Mucosa of gallbladder (tissue), 1 donor: ENCODE measurements at places on chromosomes 13 and 19. TPM values are rescaled to one million over a fixed set of nuclear protein-coding genes. Genes with fewer than 3 reads are reported as not detected.

DNA sequence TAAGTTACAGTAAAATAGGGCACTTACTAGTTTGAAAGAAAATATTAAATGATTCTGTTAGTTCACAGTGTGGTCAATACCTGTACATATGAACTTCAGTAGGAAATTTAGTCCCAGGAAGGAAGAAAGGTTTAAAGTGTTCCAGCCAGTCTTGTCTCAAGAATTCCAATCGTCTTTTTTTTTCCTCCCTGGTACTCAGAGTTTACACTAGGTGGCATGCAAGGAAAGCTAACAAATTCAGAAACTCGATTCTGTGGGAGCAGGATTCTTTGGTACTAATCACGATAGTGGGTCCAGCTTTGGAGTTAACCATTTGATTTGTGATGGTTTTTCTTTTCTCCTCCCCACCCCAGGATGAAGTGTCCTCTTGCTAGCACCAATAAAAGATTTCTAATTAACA, 43.6 kb downstream of the POLR1D start:
- DNase-seq: no peak

DNA sequence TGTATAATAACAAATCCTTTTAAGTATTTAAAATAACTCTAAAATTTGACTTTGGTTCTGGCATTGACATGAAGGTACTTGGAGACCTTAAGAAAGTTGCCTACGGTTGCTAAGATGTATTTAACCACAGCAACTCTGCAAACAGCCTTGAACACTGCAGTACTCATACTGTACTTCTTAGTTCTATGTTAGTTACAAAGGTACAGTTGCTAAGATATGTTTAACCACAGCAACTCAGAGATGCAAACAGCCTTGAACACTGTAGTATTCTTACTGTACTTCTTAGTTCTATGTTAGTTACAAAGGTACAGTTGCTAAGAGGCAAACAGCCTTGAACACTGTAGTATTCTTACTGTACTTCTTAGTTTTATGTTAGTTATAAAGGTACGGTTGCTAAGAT, 268.3 kb upstream of the MIR17HG start:
- no peak for DNase-seq

DNA sequence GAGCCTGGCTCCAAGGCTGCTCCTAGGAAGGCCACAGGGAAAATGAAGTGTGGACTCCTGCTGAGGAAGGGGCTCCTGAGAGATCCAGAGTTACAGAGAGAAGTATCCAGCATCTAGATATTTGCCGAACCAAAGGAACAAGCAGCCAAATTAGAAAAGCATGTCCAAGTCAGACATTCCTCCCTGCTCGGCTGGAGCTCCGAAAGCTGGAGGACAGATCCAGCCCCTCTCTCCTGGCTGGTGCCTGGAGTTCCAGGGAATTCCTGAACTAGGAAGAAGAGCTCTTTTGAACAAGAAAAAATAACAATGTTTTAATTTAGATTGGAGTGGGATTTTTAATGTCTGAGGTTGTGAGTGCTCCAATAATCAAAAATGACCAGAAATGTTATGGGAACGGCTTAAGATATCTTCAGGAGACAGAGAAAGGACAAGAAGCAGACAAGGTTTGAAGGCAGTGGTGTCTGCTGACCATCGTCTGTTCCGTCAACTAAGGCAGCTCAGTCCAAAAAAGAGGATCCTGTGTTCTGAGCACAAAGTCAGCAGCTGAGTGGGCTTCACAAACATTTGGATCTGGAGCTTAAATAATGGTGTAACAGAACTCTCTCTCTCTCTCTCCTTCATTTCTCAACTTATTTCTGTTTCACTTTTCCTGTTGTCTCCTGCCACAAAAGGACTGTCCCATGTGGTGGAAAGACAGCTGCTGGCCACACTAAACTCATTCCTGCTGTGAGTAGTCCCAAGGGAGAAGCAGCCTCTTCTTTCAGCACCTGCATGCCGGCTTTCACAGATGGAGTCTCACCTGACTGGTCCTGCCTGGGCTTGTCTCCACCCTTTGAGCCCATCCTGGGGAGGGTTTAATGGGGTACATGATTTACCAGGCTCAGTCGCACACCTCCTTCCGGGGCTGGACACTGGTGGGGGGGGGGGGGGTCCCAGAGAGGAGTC, 31.5 kb upstream of the IRS2 start:
- no peak for DNase-seq

DNA sequence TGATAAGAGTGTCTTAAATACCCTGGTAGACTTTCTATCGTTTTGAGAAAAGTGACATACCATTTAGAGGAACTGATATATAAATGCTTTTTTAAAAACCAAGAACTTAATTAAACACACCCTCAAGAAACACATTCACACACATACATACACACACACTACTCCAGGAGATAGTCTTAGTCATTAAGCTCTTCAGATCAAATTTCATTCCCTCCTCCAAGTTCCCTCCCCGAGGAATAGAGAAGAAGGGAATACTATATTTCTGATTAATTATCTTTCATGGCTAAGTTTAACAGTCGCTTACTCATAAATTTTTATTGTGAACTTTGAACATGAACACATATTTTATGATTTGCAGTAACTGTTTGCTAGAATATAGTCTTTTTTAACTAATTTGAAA, 1109.5 kb downstream of the SLITRK1 start:
- no peak for DNase-seq

DNA sequence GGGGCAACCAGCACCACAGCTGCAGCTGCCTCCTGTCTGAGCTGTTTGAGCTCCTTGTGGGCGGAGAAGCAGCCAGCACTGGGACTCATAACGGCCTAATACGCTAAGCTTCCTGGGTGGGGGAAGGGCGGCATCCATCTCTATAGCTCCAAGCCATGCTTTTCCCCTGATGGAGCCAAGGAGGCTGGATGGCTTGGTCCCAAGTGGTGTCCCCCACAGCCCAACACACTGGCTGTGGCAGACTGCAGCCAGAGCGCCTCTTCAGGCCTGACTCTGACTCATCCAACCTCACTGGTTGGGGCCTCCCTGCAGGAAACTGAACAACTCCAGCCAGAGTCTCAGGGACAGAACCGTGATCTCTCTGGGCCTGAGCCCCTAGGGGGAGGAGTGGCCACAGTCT, 537.3 kb downstream of the SUCLA2 start:
- DNase-seq: no peak

GRCh38 chr19:30846102-30846501, 473.9 kb downstream of the ZNF536 start:
- DNase-seq: no peak

DNA sequence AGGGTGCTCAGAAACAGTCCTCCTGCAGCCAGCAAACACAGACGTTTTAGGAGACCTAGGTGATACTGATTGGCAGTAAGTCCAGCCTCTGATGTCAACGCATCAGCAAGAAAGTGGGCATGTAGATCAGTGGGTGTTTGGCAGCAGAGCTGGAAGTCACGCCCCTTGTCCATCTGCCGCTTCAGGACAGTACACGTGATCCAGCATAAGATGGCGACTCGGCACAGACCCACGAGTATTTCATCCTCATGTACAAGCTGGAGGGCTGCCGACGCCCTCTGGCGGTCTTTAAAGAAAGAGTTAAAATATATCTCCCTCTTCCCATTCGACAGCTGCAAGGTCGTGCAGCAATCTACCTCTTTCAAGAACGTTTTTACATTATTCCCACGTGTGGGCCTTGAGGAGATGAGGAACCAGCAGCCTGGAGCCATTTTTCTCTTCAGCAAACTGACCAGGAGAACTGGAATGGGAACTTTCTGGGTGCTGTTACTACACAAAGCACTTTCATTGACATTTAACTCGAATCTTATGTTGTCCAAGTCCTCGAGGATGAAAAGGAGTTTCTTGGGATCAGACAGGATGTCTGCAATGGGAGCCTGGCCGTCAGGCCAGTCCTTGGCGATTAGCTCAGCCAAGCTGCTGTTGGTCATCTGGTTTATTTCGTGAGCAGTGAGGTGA, 22.3 kb downstream of the NLRP11 start:
- DNase-seq: peak; percentile 66

The LRRC4B gene
- 3.5 TPM for total RNA-seq

The PODNL1 gene
- 3.2 TPM for total RNA-seq

The SHANK1 gene
- 1.1 TPM for total RNA-seq
